ENCODE measurements at places on chromosomes 6 and 20. TPM values are rescaled to one million over a fixed set of nuclear protein-coding genes. Genes with fewer than 3 reads are reported as not detected.

GRCh38 chr6:55833284-55833683 lies 42.1 kb downstream of the BMP5 start:
- DNase-seq: no peak
- no peaks in the 10 kb centered on the region for H3K27me3 ChIP-seq
- H3K4me3 ChIP-seq: no peak overlapping the region

DNA sequence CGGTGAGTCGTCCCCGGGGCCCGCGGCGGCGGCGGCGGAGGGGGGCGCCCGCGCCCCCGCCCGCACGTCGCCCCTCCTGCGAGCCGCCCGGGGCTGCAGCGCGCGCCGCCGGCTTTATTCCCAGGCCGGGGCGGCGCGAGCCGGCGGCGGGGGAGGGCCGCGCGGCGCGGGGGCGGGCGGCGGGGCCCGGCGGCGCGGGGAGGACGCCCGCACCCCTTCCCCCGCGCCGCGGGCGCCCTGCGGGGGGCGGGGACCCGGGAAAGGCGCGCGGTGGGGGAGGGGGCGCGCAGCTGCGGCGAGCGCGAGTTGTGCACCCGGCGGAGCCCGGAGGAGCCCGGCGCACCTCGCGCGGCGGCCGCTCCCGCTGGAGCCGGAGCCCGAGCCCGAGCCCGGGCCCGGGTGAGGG lies 646 bp downstream of the HMGA1 start:
- H3K27me3 ChIP-seq: no peaks in the 10 kb centered on the region
- H3K4me3 ChIP-seq: peak overlapping the region; percentile 67
- peaks cover 14% of the 10 kb centered on the region for H3K4me1 ChIP-seq
- H3K36me3 ChIP-seq: no peaks in the 10 kb centered on the region
- DNase-seq: no peak

DNA sequence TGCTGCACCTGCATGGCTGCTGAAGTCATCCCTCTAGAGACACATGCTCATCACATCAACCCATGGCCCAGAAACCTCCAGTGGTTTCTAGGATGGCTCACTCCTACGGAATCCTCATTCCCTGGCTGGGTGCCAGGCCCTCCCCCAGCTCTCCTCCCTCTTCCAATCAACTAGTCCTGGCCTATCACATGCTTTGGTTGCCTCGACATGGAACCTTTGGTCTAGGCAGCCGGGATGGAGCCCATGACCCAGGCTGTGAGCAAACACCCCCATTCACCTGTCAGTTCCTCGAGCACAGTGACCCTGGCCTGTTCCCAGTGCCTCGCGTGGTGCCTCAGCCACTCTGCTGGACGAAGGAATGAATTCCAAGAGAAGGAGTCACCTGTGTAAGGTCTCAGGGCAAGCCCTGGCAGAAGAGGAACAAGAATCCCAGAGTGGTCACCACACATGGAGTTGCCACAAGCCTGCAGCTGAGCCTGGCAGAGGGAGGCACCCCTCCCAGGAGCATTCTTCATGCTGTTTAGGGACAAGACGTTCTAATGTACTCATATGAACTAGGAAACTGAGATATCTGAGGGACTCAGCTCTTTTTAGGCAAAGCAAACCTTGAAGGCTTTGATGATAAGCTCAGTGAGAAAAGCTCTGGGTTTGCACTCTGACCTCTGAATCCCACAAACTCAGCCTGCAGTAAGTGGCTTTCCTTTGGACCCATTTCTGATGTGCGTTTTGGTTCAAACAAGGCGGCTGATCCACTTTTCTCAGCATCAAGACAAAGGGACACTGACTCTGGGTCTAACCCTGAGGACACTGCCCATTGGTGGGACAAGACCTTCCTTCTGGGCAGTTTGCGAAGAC lies 40.2 kb downstream of the PPP1R3G start:
- no peaks in the 10 kb centered on the region for H3K36me3 ChIP-seq
- H3K4me3 ChIP-seq: no peak overlapping the region
- peaks cover 17% of the 10 kb centered on the region for H3K4me1 ChIP-seq
- DNase-seq: no peak

DNA sequence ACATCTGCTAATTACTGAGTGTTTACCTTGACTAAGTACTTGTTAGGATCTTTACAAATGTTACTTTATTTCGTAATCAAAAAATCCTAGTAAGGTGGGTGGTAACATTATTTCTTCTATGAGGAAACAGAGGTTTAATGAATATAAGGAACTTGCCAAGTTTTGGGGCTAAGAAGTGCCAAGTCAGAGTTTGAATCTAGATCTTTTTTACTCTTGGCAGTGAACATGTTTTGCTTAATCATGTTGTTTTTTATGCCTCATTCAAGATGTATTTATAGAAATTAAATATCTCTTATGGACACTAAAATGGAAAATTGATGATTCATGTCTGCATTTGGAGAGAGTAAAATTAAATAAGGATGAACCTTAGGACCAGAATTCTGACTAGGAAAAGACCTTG lies 393.7 kb downstream of the UTRN start:
- no peak overlapping the region for H3K27ac ChIP-seq
- H3K27me3 ChIP-seq: no peaks in the 10 kb centered on the region
- no peaks in the 10 kb centered on the region for H3K36me3 ChIP-seq
- no peaks in the 10 kb centered on the region for H3K4me1 ChIP-seq
- H3K4me3 ChIP-seq: no peak overlapping the region

GRCh38 chr6:14540810-14541540 lies 423.4 kb downstream of the CD83 start:
- no peak overlapping the region for H3K27ac ChIP-seq
- no peak for DNase-seq
- H3K4me1 ChIP-seq: peaks cover 8% of the 10 kb centered on the region
- no peak overlapping the region for H3K4me3 ChIP-seq
- no peaks in the 10 kb centered on the region for H3K27me3 ChIP-seq

DNA sequence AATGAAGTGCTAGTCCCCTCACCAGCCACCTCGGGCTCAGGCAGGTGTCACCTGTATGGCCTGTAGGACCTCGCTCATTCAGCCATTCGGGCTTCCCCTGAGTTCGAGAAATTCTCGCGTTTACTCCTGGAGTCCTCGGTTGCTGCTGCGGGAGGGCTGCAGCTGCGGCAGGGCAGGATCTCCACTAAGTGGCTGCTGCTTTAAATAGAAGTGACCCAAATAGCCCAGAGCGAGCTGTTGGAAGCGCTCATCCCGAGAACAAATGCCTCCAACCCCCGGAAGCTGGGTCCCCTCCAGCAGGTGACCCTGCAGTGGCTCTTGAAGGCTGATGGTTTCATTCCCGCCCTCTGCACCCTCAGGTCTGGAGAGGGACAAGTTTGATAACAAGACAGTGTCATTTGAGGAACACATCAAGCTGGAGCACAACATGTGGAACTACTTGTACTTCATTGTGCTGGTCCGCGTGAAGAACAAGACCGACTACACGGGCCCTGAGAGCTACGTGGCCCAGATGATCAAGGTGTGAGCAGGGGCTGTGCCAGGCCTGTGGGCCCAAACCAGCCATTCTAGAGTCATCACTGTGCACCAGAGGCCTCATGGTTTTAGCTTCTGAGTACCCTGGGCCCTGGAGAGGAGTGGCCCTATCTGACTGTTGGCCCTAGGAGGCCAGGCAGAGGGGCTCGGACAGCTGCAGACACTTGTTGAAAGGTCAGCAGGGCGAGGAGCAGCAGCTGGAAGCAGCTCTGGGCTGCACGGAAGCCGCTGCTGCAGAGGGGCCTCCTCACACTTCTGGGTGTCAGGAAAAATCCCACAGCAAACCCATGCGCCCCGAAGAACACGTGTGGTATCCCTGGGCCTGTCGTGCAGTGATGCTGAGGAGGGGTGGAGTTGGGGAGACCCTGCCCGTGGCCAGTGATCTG lies 18.1 kb downstream of the UQCC2 start:
- H3K4me1 ChIP-seq: no peaks in the 10 kb centered on the region
- H3K27ac ChIP-seq: no peak overlapping the region
- H3K27me3 ChIP-seq: no peaks in the 10 kb centered on the region
- no peaks in the 10 kb centered on the region for H3K36me3 ChIP-seq
- DNase-seq: no peak
- H3K4me3 ChIP-seq: no peak overlapping the region

DNA sequence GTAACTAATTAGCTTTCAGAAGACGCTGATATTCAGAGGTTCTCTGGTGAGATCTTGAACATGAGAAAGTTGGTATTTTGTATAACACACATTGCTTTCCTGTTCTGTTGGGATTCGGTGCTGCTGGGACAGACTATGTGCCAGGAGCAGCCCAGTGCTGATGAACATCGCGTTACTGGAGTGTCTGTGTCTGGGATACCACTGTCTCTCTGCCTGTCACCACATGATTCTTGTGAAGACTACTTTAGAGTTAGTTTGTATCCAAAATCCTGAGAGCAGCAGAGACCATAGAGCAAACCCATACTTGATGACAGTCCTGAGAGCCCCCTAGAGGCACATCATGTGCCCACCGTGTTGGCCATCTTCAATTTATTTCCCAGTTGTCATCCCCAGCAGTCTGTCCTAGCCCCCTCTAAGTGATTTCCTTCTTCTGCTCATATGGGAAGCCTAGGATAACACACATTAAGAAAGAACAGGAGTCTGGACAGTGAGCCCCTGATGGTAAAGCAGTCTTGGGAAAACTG lies 41.8 kb upstream of the TINAG start:
- no peak overlapping the region for H3K4me3 ChIP-seq
- H3K4me1 ChIP-seq: no peaks in the 10 kb centered on the region
- DNase-seq: no peak
- H3K27ac ChIP-seq: no peak overlapping the region
- H3K36me3 ChIP-seq: no peaks in the 10 kb centered on the region
- H3K27me3 ChIP-seq: no peaks in the 10 kb centered on the region

DNA sequence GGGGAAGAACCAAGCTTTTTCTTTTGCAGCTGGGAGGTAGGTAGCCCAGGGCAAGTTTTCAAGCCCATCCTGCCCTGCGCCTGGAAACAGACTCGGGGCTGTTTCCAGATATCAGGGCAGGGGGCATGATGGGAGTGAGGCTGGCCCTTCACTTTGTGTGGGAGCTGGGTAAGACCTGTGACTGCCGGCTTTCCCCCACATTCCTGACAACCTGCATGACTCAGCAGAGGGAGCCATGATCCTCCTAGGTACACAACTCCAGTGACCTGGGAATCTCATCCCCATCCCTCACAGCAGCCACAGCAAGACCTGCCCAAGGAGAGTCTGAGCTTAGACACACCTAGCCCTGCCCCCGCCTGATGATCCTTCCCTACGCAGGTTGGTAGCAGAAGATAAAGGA lies 280.8 kb downstream of the SOX4 start:
- no peak for DNase-seq
- H3K27me3 ChIP-seq: no peaks in the 10 kb centered on the region
- no peaks in the 10 kb centered on the region for H3K4me1 ChIP-seq
- no peaks in the 10 kb centered on the region for H3K36me3 ChIP-seq
- no peak overlapping the region for H3K27ac ChIP-seq

DNA sequence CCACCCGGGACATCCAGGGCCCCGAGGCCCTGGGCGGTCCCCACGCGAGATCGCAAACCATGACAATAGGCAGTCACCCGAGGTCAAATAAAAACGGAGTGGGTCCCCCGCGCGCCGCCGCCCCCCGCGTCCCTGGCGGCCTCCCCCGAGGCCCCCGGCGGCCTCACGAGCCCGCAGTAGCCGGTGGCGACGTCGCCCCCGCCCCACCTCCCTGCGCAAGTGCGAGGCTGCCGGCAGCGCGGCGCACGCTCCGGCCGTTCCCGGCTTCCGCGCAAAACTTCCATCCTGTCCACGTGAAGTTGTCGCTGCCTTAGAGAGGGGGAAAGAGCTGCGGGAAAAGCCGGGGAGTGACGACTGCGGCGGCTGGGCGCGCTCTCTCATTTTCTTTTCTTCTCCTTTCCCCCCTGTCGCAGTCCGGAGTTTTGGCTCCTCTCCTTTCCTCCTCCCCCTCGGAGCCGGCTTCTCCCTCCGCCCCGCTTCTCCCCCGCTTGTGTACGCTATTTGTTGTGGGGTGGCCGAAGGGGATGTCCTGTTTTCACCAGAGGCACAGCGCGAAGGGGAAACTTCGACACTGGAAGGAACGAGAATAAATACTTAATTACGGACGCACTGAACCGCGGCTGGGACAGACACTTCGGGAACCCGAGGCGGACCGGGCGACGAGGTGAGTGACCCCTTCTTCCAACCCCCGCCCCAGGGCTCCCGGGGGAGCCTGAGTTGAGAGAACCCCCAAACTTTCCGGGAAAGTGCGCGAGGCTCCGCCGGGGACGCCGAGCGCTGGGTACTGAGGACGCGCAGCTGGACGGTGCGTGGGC lies at the start of gene EYA4:
Gene EYA4, plus strand, starts transcription at position 272 of the 815 bp plus-strand sequence. CDS start 33,424 bp downstream, outside the sequence.
- peak within 1 kb of the TSS; percentile 5 for H3K4me3 ChIP-seq
- H3K36me3 ChIP-seq: no peaks in the 10 kb centered on the region
- no peak within 1 kb of the TSS for H3K27ac ChIP-seq
- DNase-seq: no peak

DYNLT2 gene
- 0.82 TPM for total RNA-seq

HLA-DRA gene
- total RNA-seq: 235 TPM

CDC5L gene
- total RNA-seq: 13.0 TPM
